Occipital lobe (tissue), 3 donors: ENCODE measurements at places on chromosomes 6 and 20. TPM values are rescaled to one million over a fixed set of nuclear protein-coding genes. Genes with fewer than 3 reads are reported as not detected.

- DNase-seq, result no peak
Observed at GRCh38 chr20:3209946-3210317, 634 bp downstream of the ITPA start.

- no peak for DNase-seq
Observed at GRCh38 chr6:70409216-70409615, 4.1 kb upstream of the FAM135A start.

DNA sequence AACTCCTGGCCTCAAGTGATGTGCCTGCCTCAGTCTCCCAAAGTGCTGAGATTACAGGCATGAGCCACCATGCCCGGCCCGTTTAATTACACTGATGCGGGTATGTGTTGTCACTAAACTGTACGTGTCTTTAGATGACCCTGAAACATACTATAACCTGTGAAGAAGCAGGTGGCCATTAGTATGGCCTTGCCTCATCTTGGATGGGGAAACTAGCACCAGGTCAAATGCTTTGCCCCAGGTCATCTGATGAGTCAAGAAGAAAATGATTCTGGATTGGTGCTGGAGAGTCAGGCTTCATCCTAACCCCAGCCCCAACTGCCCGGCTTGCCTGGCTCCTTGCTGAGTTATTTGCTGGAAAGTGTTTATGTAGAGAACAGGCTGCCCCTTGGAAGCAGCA is 2.9 kb upstream of the SASH1 start:
- no peak for DNase-seq

DNA sequence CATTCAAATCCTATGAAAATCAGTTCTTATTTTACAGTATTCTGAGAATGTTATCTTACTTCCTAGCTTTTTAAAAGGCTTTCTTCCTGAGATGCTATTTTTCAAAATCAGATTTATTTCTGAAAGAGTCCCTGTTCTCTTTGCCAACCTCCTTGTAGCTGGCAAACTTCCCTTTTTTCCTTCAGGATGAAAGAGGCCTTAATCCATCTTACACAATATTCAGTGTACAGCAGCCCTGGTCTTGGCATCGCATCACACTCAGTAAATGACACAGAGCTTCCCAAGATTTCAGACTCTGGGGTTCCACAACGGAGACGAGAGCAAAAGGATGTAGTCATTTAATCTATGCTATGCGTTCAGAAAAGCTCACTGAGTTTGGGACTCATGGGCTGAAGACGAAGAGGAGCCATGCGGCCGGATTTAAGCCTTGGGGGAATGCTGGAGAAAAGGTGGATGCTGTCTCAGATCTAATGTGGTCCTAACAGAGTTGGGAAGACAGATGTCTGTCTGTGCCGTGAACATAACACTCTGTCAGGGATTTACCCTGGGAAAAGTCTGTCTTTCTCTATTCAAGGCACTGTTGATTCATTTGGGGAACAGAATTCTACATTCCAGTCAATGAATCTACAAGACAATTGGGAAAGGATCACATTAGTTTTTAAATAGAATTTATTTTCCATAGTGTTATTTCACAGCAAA is 616.4 kb upstream of the AGPAT4 start:
- DNase-seq, result no peak

DNA sequence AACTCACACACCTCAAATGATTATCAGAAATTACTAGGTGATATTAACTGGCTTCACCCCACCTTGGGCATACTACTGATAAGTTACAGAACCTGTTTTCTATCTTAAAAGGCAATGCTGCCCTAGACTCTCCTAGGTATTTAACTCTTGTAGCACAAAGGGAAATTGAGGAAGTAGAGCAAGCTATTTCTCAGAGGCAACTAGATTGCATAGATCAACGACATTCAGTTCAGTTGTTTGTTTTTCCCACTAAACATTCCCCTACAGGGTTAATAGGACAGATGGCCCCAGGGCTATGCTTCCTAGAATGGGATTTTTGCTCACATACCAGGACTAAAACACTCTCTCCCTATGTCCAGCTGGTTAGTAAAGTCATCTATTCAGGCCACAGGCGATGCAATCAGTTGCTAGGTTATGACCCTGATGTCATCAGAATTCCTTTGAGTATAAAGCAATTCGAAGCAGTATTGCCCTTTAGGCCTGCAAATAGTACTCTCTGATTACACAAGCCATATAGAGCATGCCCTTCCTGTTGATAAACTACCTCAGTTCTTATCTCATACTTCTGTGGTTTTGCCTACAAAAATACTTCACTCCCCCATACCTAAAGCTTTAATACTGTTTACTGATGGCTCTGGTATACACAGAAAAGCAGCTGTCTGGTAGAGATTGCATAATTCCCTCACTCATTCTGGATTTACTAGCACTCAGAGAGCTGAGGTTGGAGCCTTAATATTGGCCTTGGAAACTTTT is 67.4 kb upstream of the ASCC3 start:
- no peak for DNase-seq

GRCh38 chr6:121443971-121444541 is 8.6 kb downstream of the GJA1 start:
- DNase-seq, result no peak

DNA sequence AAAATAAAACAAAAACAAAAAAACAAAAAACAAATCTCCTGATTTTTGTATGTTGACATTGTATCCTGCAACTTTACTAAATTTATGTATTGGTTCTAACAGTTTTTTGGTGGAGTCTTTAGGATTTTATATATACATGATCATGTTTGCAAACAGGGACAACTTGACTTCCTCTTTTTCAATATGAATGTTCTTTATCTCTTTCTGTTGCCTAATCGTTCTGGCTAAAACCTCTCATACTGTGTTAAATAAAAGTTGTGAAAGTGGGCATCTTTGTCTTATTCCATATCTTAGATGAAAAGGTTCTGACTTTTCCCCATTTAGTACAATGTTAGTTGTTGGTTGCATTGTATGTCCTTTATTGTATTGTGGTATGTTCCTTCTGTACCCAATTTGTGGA is 261.7 kb upstream of the NOX3 start:
- no peak for DNase-seq

GRCh38 chr20:11376420-11376819 is 541.3 kb upstream of the BTBD3 start:
- no peak for DNase-seq

DNA sequence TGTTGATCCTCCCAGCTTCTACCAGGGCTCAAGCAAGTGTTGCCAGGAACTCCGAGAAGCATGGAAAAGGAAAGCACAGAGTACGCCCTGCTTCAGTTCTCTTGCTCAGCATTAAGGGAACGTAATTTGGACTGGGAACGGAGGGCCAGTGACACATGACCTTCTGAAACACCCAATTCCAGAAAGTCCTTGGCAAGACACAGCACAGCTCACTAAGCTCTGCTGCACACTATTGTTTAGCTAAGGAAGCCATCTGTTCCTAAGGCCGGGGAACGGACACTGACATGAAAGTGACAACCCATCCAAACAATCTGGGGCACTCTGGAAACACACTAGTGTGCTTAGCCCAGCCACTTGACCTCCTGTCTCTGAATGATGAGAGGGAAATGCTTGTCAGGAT is 56.9 kb upstream of the NXT1 start:
- DNase-seq, result no peak

GRCh38 chr20:18987781-18988360 is 174.3 kb downstream of the SCP2D1 start:
- no peak for DNase-seq

DNA sequence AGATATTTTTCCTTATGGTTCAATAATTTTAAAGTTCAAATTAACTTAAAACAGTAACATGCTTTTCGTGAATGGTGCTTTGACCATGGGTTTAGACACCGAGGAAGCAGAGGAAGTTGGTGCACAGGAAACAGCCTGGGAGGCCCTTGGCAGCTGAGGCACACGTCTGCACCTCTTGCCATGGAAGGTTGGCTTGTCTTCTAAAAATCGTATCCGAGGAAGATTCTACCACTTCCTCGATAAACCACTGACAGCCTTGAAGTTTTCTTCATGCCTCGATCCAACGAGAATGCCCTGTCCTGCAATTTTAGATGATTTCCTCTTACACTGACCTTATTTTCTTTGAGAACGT is 12.2 kb downstream of the DLL1 start:
- no peak for DNase-seq

- DNase-seq, result no peak
Observed at GRCh38 chr6:31969712-31970603, 2.0 kb downstream of the DXO start.

DNA sequence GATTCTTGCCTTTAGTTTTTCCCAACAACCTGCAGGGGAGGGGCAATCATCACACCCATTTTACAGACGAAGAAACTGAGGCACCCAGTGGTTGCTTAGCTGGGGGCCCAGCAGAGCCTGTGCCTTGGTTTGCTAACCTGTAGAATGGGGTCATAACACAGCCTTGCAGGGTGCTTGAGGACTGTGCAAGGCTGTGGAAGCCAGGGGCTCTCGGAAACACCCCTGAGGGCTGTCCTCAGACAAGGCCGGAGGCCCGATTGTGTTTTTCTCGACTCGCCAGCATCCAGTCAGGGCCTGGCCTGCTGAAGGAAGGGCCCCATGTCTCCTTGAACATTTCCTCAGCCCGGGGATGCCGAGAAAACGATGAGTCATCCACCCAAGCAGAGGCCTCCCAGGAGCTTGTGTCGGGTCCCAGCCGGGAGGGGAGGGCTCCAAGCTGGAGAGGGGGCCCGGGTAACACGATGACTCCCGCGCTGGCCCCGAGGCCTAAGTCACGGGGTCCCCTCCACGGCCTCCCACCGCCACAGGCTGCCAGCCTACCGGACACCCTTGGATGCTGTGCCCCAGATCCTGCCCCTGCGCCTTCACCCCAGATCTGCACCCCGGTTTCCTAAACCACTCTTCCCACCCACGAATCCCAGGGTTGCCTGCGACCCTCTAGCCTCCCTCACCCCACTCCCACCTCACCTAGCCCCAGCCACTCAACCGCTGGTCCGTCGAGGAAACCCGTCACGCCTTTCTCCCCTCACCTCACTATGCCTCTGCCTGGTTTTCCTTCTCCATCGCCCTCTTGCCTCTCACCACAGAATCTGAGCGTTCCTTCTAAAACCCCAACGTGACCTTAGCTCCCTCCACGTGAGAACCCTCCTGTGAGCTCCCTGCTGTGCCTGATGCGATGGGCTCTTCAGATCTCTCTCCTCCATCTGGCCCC is 10.6 kb downstream of the NOL4L start:
- DNase-seq, result peak; percentile 15

DNA sequence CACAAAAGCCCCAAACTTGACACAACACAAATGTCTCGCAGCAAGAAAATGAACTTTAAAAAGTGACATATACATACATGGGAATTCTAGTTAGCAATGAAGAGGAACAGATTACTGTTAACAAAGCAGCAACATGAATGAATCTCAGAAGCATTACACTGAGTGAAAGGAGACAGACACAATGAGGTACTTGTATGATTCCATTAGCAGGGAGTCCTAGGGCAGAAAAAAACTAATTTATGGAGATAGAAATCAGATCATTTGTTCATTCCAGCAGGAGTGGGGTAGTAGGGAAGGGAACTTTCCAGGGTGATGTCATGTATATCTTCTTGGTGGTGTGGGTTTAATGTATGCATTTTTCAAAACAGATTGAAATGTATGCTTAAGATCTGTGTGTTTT is 524.4 kb downstream of the KIF16B start:
- no peak for DNase-seq

GRCh38 chr6:5537132-5537531 is 275.8 kb downstream of the FARS2 start:
- DNase-seq, result no peak

DNA sequence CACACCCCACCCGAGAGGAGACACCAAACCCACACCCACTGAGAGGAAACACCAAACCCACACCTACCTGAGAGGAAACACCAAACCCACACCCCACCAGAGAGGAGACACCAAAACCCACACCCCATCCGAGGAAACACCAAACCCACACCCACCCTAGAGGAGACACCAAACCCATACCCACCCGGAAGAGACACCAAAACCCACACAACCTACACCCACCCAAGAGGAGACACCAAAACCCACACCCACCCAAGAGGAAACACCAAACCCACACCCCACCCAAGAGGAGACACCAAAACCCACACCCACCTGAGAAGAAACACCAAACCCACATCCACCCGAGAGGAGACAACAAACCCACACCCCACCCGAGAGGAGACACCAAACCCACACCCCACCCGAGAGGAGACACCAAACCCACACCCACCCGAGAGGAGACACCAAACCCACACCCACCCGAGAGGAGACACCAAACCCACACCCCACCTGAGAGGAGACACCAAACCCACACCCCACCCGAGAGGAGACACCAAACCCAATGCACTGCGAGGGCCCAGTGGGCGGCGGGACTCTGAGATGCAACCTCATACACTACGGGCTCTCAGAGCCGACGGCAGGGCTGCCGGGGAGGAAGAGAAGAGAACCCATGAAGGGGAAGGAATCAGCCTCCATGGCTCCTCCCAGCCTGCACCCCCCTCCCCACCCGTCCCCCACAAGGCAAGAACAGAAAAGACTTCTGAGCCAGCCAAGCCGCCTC is 83.3 kb downstream of the TAF4 start:
- DNase-seq, result no peak

GRCh38 chr6:33547499-33547898 is 32.6 kb downstream of the BAK1 start:
- no peak for DNase-seq

- DNase-seq, result no peak
Observed at GRCh38 chr20:38304845-38305447, 990 bp downstream of the BPI start.

GRCh38 chr20:49712646-49712995 is 1.1 kb downstream of the B4GALT5 start:
- DNase-seq, result no peak

DNA sequence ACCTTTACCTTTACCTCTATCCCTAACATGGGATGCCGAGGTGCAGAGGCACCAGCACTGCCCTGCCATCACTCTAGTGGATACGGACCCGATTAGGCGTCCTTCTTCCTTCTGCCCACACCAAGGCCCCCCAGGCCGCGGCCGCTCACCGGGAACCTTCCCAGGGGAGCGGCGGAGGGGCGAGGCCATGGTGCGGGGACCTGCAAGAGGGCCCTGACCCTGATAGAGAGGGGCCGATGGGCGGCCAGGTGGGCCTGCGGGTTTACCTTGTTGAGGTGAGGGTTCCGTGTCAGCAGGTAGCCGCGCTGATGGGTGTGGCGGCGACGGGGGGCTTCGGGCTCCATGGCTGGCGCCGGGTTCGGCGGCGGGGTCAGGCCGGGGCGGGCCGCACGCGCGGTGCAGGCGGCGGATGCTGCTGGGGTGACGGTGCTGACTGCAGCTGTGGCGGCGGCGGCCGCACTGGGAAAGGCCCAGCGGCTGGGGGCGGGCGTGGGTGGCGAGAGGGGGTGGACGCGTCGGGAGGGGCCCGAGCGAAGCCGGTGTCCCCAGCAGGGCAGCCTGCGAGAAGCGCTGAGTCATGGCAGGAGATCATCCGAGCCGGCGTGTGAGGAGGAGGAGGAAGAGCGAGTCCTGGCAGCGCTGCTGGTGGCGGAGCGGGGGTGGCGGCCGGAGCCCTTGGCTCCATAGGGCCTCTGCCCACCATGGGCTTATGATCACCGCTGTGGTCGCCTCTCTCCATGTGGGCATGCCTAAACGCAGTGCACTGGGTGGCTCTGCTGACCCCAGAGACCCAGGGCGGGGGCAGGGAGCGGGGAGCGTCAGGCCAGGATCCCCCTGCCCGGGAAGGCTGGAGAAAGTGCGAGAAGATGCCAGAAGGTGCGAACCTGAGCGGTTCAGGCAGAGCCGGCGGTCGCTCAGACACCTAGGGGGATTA is at the start of gene ME1:
ME1 (minus strand) TSS at position 441 of the 934 bp plus-strand sequence; CDS start at position 344, 97 bp downstream.
- peak; percentile 82 for DNase-seq

LY6G6F gene
- not detected for total RNA-seq

REPS1 gene
- 146 TPM for total RNA-seq

WFDC10B gene
- total RNA-seq, result not detected

HSPA1B gene
- 121 TPM for total RNA-seq

MRAP2 gene
- 6.2 TPM for total RNA-seq

RHAG gene
- total RNA-seq, result not detected

LTB gene
- 0.31 TPM for total RNA-seq

TRDN gene
- 0.94 TPM for total RNA-seq
